ENCODE measurements at places on chromosomes 7 and 10.
A peak's percentile ranks its signal among the peaks of the same experiment; 100 is the strongest.

GRCh38 chr7:117157241-117158209 lies 165.3 kb downstream of the WNT2 start:
- peak; percentile 10 for DNase-seq

GRCh38 chr7:159229683-159230475 lies 85.2 kb upstream of the VIPR2 start:
- no peak for DNase-seq

DNA sequence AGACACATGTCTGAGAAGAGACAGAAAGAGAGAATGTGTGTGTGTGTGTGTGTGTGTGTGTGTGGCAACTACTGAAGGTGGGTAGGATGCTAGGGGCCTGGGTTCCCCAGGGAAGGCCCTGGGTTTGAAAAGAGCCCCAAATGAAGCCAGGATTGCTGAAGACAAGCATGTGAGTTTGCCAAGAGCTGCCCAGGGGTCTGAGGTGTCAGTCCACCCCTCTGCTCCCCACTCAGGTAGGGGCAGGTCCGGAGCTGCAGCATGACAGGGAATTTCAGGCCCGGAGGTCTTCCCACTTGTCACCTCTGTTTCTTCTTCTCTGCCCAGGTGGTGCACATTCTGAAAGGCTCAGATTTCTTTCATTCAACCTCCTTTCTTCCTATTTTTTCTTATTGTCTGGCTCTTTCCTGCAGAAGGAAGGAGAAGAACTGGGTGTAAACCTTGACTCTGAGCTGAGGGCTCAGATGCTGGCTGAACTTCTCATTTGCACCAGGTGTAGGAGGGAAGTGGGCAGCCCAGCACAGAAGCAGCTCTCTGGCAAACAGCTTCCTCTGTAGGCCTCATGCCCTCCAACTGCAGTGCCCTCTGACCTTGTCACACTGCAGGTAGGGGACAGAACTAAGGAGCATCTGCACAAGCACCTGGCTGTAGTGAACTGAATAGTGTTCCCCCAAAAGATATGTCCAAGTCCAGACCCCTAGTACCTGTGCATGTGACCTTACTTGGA lies 79.6 kb upstream of the LRRC4 start:
- no peak for DNase-seq

DNA sequence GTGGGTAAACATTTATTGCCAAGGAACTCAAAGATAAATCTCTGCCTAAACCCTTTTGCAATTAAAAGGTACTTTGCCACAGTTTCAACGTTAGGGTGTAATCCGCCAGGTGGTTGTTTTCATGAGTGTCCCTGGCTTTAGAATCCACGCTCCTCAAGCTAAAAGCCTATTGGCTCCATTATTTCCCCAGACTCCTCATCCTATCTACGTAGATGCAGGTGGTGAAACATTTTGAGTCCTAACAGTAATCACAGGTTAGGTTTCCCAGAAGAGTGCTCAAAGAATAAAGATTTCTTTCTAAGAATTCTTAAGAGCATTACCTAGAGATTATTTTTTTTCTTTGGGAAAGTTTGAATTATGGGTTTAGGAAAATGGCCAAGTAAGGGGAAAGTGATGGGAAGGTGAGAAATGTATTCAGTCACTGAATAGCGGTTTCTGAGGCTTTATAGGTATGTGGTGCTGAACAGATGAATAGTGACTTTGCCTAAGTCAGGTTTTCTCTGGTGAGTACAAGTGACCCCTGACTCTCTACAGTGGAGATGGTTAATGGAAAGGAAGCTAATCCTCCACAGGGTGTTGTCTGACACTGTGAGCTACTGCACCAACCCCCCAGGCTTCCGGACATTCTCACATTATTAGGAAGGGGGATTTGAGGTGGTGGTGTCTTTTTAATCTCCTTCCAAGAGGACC lies 60.2 kb downstream of the NRP1 start:
- DNase-seq = no peak

- DNase-seq = no peak
Observed at GRCh38 chr7:127396184-127396583, 3.7 kb upstream of the ZNF800 start.

DNA sequence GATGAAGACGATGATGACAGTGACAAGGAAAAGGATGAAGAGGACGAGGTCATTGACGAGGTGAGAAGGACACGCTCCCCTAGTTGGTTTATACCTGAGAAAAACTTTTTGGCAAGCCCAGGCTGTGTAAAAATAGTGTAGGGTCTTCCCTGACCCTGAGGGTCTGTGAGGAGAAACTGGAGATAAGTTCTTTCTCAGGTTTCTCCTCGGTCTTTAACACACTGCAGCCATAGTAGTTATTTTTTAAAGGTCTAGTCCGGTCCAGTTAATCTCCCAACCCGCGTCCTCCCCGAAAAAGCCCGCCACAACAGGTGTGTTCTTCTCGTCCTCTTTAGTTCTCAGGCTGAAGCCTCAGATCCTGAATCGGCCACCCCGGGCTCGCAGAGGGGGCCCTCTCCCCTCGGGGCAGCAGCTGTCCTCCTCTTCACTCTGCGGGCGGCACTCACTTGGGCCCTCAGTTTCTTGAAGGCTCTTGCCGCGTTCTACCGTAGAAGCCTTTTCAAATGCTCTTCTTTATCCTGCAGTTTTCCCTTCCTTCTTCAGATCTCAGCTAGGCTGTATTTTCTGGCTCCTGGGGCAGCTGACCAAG lies 411 bp downstream of the BCCIP start:
- DNase-seq = no peak

- no peak for DNase-seq
Observed at GRCh38 chr7:50662041-50662694, 97.0 kb upstream of the DDC start.

DNA sequence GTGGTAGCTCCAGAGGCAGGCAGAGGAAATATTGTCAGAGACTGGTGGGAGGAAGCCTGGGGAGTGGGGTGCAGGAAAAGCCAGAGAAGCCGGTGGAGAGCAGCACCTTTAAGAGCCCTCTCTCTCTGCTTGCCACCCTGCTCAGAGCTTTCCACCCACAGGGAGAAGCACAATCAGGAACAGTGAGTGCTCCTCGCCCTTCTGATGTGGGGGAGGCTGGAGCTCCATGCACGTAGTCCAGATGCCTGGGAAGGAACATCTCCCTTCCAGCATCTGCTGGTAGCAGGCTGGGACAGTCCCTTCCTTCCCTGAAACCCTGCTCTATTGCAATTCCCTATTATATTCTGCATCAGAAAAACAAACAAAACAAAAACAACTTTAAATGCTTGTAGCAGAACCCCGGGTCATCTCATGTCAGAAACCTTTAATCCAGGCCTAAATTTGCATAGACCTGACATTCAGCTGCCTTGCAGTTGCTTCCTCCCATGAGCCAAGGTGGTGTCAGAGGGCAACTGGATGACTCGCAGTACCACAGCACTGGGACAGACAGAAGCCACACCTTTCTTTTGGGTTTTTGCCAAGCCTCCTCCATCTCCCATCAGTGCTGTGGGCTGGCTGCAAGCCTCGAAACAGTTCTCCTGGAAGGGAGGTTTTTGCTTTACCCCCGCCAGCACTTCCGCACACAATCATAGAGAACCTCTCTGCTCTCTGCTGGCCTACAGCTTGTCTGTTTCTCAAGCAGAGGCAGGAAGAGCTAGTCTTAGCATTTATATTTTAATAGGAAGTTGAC lies 13.1 kb downstream of the AVPI1 start:
- no peak for DNase-seq

DNA sequence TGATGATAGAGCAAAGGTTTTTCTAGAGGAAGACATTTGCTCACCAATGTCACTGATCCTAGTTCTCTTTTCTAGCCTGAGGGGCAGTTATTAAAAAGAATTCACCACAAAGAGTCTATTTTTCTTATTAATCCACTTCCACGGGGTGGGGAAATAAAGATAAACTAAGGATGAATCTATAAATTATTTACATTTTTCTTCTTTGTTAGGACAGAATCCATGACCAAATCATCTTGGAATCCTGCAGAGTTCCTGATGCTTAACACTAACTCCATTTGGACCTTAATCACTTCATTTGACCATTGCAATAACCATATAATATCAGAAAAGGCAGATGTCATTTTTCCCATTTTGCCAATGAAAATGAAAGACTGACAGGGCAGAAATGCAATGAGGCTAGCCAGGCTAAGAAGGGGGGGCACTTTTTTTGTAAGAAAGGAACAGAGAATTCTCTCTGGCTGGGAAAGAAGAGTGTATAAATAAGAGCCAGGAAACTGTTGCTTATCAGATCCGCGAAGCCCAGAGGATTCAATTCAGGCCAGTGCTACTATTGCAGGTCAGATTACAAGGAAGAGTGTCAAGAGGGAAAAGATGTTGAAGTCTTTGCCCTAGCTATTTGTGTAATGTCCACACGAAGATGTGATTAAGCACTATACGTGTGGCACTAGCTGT lies 433.2 kb downstream of the TNS3 start:
- no peak for DNase-seq

- peak; percentile 22 for DNase-seq
Observed at GRCh38 chr10:116521424-116522290, 24.1 kb upstream of the PNLIP start.

- no peak for DNase-seq
Observed at GRCh38 chr10:102540023-102540422, 36.3 kb downstream of the SUFU start.

DNA sequence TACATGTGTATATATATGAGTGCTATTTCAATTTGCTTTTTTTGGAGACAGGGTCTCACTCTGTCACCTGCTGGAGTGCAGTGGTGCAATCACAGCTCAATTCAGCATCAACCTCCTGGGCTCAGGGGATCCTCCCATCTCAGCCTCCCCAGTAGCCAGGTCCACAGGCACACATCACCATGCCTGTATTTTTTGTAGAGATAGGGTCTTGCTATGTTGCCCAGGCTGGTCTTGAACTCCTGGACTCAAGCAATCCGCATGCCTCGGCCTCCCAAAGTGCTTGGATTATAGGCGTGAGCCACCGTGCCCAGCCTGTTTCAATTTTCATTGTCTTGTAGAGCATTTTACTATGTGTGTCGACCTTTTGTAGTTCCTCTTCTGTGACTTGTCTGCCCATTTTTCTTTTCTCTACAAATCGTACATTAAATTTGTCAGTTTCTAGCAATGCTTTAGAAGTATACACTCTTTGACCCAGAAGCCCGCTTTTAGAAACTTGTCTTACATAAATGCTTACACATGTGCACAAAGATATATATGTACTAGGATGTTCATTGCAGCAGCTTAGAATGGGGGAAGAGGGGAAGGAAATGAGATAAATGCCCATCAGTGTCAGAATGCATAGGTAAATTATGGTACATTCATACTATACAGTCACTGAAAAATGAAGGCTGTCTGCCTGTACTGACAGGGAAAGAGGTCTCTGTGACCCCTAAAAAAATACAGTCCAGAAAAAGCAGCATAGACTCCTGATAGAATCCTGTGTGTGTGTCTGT lies 12.2 kb upstream of the RFC2 start:
- DNase-seq = no peak

- DNase-seq = no peak
Observed at GRCh38 chr10:127486355-127486754, 62.8 kb upstream of the NPS start.

- no peak for DNase-seq
Observed at GRCh38 chr10:110502851-110503301, 5.2 kb downstream of the DUSP5 start.

DNA sequence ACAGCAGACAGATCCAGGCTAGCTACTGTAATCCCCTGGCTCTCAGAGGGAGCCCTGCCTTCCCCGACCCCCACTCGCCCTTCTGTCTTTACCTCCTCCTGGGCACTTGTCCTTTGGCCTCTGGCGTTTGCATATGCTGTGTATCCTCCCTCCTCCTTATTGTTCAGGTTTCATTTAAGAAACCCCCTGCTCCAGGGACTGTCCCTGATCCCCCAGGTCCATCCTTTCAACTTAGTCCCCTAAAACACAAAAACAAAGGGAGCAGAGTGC lies 25.7 kb downstream of the GRID1 start:
- no peak for DNase-seq

GRCh38 chr10:104122225-104123107 lies 495 bp downstream of the SFR1 start:
- DNase-seq = no peak

- DNase-seq = no peak
Observed at GRCh38 chr10:112710528-112710927, 239.5 kb upstream of the TCF7L2 start.

DNA sequence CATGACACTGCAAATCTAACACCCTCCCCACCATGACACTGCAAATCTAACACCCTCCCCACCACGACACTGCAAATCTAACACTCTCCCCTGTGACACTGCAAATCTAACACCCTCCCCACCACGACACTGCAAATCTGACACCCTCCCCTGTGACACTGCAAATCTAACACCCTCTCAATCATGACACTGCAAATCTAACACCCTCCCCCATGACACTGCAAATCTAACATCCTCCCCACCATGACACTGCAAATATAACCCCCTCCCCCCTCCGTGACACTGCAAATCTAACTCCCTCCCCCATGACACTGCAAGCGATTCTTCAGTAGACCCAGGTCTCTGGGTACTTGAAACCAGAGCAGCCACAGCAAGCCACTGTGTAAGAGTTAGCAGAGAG lies 604.4 kb downstream of the DNAJB6 start:
- DNase-seq = no peak

DNA sequence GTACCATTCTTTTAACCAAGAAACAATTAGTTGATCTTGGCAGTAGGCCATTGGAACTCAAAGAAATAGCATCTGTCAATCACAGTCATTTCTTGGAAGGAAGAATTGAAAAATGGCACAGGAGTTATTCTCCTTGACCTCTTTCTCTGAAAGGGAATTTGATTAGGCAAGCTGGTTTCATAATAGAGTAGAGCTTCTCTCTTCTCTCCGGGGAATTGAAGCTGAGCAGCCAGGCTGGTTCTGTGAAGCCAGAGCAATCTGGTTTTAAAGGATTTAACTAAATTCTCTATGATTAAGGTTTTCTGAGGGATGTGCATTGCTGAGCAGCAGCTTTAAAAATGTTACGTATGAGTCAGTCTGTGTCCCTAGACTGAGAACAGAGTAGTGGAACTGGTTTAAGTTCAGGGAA lies 70.2 kb downstream of the AHCYL2 start:
- no peak for DNase-seq

DNA sequence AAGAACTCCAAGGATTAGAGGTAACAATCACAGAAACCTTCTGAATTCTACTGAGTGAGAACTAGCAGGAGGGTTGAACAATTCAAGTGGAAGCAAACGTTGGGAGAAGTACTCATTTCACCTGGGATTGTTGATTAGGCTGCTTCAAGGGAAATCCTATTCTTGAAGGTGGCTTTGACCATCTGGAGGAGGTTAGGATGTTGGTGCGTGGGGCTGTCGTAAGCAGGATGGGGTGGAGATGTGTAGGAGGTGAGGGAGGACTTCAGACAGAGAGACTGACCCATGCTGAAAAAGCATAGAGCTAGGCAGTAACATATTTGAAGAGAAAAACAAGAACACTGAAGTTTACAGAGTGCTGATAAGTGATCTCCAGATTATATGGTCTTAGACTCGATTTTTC lies 147.9 kb downstream of the FRMD4A start:
- no peak for DNase-seq

- DNase-seq = no peak
Observed at GRCh38 chr7:135197906-135198655, 13.2 kb downstream of the WDR91 start.
